ENCODE measurements at places on chromosomes 2 and 18.

GRCh38 chr2:7670905-7671641, 753.9 kb downstream of the RNF144A start:
- no peak for DNase-seq

DNA sequence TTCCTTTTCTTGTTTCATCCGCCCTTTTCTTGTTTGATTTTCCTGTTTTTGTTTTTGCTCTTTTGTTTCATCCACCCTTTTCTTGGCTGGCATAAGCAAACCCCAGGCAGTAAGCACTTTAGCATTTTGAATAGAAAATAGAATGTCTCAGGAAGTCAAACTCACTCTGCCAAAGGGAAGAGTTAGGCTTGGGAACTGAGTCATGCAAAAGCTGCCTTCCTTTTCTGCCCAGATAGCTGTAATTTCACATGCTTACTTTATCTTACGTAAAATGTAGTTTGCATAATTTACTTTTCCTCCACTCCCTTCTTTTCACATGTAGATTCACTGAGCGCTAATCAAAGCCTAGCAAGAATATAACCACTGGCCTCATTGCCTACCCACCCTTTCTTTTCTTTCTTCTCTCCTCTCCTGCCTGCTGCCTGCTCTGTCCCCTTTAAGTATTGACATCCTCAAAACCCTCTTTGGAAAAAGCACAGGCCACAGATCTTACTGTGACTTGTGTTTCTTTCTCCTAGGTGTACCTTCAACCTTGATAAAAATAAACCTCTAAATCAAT, 48.4 kb downstream of the CNGA3 start:
- DNase-seq, result no peak

DNA sequence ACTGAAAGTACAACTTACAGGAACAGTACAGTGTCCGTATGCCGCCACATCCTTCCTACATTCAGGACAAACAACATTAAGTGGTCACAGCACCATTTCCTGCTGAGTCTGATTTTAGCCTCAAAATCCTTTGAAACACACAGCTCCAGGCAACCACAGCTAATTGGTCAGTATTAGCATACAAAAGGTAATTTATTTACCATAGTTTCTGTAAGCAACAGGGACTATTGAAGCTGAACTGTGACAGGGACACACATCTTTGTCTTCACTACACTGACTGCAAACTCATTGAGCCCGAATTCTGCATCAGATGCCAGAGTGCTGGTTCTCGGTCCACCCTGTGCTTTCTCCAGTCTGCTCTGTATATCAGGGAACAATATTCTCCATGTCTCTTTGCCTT, 151.8 kb downstream of the ST6GAL2 start:
- no peak for DNase-seq

GRCh38 chr2:2588777-2589176, 257.7 kb upstream of the MYT1L start:
- no peak for DNase-seq

Data from activated naive CD4-positive, alpha-beta T cell (primary cell).